Bone marrow (tissue), 2 donors: ENCODE measurements at places on chromosomes 1 and 21.

GRCh38 chr1:233151861-233152260, 143.7 kb downstream of the PCNX2 start:
- DNase-seq, result no peak

DNA sequence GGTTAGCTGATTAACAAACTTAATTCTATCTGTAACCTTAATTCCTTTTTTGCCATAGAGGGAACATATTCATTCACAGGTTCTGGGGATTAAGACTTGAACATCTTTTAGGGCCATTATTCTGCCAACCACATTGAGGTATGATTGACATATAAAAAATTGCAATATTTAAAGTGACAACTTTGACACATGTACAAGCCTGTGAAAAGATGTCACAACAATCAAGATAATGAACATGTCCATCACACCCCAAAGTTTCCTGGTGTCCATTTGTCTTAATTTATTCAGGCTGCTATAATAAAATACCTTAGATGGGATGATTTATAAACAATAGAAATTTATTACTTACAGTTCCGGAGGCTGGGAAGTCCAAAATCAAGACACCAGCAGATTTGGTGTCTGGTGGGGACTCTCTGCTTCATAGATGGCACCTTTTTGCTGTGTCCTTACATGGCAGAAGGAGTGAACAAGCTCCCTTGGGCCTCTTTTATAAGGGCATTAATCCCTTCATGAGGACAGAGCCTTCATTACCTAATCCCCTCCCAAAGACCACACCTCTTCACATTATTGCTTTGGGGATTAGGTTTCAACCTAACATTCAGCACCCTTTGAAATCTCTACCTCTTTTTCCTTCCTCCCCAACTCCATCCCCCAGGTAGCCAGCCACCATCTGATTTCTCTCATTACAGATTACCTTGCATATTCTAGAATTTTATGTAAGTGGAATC, 33.0 kb upstream of the TP53BP2 start:
- no peak for DNase-seq

- no peak for DNase-seq
Measured at GRCh38 chr1:160357286-160358002, 9.4 kb upstream of the NHLH1 start.

GRCh38 chr1:201169203-201169602, 14.9 kb upstream of the TMEM9 start:
- DNase-seq, result no peak

GRCh38 chr1:24609949-24610517, 33.1 kb upstream of the SRRM1 start:
- DNase-seq, result no peak

DNA sequence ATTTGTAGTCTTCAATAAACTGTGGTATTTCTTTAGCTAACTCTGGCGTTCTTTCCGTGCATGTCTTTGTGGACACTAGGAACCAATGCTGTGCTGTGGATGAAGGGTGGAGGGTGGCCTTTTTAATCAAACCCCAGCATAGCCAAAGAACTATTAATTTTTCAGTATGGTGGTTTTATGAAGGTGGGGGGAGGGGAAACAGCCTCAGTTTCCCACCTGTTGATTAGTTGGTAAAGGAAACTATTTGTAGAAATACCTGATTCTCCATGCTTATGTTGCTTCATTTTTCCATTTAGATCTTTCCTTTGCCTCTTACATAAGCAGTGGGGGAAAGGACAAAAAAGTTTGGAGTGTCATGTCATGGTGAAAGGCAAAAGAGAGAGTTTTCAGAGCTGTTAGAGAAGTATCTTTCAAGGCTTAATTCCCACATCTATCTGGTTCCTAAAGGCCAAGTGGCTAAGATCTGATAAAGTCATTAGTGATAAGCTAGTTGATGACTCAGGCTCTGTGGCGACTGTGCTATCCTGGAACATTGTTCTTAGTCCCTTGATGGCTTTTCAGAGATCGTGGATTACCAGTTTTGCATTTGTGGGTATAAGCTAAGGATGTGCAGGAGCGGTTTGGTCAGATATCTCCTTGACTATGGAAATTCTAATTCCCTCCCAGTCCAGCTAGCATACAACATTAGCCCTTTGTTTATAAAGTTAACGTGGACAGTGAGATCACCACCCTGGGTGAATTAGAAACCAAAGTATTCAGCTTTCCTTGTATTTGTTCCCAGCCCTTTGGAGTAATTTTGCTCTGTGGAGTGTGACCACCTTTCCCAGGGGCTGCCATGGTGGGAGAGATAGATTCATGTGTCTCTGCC, 8.7 kb upstream of the HAX1 start:
- DNase-seq, result no peak

DNA sequence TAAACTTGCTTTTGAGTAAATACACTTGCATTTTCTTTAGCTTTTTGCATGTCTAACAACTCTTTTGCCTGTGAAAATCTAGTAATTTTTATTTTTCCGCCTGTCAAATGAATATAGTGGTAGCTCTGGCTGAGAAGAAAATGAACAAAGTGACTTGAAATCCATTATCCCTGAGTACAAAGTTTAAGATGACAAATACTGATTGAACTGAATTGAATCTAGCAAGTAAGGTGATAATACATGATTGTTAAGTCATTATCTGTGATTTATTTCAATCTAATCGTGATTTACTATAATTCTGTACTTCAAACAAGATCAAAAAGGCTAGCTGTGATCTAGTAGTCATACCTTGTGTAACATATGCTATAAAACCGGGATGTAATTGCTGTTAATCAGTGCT, 42.8 kb downstream of the CHRM3 start:
- DNase-seq, result no peak

DNA sequence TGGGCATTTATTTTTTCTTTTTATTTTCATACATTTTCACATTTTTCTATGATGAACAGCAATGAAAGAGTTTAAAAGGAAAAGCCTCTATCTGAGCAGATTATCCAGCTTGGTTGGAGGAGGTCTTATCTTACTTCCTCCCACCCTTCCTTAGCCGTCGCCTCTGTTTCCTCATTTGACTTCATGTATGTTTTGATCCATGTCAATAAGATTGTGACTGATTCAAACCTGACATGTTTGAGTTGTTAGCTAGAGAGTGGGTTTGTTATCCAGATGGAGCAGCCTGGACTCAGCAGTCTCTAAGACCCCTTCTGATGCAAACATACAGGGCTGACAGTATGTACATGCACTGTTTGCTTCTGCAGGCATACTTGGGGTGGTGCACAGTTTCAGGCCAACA, 31.2 kb downstream of the MACO1 start:
- DNase-seq, result peak; percentile 57

GRCh38 chr1:242455052-242455361, 69.5 kb downstream of the PLD5 start:
- no peak for DNase-seq

DNA sequence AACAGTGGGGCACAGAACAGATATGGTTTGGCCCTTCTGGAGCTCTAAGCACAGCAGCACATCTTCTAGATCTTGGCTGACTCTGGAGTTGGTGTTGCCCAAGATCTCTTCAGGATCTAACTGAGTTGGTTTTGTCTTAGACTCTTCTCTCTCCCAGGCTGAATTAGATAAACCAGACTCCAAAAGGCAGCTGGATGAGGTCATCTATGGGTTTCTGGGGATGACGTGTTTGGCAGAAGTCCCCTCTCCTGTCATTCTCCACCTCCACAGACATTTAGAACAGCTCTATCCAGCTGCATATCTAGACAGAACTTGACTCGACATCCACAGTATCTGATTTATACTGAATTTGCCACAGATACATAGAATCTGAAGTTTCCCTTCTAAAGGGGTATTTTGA, 75.3 kb downstream of the ST6GALNAC5 start:
- no peak for DNase-seq

- DNase-seq, result no peak
Measured at GRCh38 chr1:96515925-96516324, 205.7 kb upstream of the PTBP2 start.

DNA sequence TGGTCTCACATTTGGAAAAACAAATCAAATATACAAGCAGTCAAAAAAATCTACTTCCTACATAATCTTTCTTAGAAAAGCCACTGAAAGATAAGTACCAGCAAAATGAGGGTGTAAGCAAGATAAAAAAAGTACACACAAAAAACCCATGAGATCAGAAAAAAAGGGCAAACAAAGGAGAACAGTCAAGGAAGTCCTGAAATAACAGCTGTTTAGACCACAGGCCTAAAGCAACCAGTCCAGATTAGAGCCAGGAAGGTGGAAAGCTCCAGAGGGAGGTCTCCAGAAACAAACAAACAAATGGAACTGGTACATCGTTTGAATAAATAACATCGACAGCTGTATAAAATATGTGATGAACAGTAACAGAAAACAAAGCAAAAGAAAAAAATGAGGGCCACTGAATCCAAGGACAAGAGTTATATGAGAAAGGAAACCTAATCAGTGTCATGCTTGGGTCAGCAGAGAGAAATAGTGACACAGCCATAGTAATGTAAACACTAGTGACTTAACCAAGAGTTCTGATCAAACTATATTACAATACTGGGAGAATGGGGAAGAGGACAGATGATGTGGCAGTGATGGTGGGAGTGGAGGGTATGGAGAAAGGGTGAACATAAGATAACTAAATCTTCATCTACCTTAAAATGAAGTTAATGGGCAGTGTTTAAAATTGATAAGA, 67.5 kb downstream of the NVL start:
- no peak for DNase-seq

GRCh38 chr21:19197950-19198349, 794.4 kb upstream of the TMPRSS15 start:
- no peak for DNase-seq

DNA sequence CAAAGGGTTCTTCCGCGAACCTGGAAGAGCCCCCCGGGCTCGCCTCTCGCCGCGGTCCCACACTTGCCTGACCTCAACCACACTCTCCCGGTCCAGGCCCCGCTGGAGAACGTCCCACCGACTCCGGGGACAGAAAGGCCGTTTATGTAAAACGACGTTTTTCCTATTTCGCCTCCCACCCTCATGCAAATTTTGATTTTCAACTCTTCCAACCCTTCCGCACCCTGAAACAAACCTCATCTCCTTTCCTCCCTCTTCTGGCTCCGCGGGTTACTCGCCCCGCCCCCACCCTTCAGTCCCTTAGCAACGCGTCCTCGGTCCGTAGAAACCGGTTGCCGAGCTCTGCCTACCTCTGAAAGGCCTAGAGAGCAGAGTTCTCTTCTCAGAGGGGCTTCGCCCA, at the start of gene C1orf141:
C1orf141 (minus strand) TSS at position 276 of the 400 bp plus-strand sequence. CDS start 7,730 bp downstream, outside the sequence.
- DNase-seq, result no peak

DNA sequence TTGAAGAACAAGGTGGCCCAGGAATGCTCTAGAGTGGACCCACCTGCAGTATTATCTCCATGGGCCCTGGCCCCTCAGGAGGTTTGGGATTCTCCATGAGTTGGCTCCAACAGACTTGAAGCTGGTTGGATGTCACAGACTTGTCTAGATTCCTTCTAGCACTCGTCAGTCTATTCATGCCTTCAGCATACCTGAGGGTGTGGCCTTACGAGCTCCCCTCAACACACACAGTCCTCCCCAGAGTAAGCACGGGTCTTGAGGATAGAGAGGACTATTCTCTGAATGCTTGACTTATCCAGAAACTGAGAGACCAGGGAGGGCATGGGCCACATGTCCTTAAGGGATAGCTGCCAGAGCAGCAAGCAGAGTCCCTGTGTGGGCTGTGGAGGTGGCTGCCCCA, 45.9 kb upstream of the COL6A1 start:
- DNase-seq, result no peak

DNA sequence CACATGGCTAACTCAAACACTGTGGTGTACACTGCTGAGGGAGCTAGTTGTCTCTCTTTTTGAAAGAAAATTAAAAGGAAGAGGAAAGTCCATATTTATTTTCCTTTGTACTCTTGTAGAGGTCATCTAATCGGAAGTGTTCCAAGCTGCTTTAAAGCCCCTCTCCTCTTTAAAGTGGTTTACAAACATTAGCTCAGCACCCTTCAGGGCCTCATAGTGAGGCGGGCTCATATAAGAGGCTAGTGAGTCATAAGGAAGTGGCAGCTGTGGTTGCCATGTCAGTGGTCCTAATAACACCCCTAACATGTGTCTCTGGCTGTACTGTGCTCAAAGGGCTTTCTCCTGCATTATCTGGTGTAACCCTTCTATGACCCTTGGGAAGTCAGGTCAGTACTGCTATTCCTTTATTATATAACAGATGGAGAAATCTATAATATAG, 104.4 kb upstream of the SERBP1 start:
- no peak for DNase-seq

DNA sequence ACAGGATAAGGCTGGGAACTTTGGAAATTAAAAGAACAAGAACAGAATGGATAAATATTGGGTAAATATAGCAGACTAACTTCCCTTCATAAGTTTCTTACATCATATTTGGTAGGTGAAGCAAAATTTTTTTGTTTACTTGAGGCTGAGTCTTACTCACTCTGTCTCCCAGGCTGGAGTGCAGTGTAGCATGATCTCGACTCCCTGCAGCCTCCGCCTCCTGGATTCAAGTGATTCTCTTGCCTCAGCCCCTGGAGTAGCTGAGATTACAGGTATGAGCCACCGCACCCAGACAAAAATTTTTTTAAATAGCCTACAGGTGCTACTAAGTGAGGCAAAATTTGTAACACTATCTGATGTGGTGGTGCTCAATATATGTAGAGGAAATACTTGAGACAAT, 50.7 kb downstream of the TM2D1 start:
- no peak for DNase-seq

GRCh38 chr1:190019717-190020116, 457.9 kb downstream of the BRINP3 start:
- DNase-seq, result no peak

DNA sequence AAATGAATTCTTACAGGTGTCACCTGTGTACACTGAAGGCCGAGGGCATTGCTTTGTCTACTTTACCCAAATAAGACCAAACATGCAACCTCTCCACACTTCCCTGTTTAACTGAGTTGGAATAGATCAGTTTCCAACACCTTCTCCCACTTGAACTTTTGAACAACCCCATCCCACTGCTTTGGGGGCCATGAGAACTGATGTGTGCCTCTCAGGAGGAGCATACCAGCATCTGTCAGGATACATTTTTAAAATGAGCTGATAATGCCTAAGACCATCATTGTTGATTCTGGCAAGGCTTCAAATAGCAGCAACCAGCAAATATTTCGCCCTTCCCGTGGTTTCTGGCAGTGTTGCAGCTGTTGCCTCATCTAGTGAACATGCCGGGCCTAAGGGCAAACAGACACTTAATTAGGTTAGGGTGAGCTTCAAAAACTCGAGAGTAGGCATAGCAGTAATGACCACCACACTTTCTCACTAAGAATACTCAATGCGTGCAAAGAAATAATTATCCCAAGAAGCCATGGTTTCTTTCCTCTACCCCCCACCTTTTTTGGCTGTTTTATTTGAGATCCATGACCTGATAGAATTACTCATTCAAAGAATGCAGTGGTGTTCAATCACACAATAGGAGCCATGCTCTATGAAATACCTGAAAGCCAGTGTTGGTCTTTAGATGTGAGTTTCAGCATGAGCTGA, 63.7 kb downstream of the MAP10 start:
- DNase-seq, result no peak

- DNase-seq, result no peak
Measured at GRCh38 chr1:200258447-200259375, 151.1 kb downstream of the ZNF281 start.

- DNase-seq, result no peak
Measured at GRCh38 chr1:210882414-210883221, 251.3 kb downstream of the KCNH1 start.

- DNase-seq, result no peak
Measured at GRCh38 chr1:195804547-195804946, 803.7 kb downstream of the KCNT2 start.

GRCh38 chr1:178311164-178311563, 185.6 kb downstream of the CLEC20A start:
- DNase-seq, result no peak
